ENCODE measurements at places on chromosomes 6 and 20. TPM values are rescaled to one million over a fixed set of nuclear protein-coding genes. Genes with fewer than 3 reads are reported as not detected.

RGS19 gene
- polyA plus RNA-seq = 6.8 TPM

EFCAB8 gene
- not detected for polyA plus RNA-seq

ME1 gene
- 5.5 TPM for polyA plus RNA-seq

LRP11 gene
- 22.1 TPM for polyA plus RNA-seq

All from kidney (tissue), 22 donors.